AG08395 (cell line): ENCODE measurements at places on chromosomes 1 and 21.

DNA sequence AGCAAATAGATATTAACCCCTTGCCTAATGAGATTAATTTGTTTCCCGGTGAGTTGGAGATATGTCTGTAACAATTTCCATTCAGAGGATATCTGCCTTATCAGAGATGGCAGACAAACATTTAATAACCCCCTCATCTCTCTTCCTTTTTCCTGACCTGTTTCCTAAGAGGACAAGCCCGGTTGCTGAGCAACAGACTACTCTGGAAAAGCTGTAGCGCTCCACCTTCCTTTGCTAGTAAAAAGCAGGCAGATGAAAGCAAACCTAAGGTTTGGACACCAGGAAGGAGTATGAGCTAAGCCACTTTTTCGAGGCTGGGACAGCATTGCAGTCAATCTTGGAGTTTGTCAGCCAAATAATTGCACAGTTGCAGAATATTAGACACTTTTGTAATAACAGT lies 82.4 kb downstream of the RGS21 start:
- DNase-seq: no peak

GRCh38 chr1:114671939-114672275 lies 2.1 kb upstream of the DENND2C start:
- no peak for DNase-seq

GRCh38 chr1:160007577-160008200 lies 24.1 kb downstream of the PIGM start:
- peak; percentile 17 for DNase-seq

DNA sequence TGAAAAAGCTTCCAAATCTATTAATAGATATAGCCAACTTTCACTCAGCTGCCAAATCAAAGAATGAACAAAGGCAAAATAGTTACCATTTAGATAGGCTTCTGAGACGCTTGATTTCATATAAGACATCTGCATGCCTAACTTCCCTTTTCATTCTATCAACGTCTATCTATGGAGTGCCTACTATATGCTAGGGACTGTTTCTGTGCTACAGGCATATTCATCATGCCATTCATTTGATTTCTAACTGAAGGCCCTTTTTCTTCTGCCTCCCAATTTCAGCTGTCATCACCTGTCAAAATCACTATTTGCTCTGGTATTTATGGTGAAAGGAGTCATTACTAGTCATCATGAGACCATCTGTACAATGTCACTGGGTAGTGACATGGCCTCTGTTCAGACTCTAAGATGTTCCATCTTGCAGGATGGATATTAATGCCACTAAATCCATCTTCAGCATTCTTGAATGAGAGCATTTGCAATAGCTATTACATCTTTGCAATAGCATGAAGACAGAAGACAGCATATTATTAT lies 4.3 kb upstream of the KRTAP13-1 start:
- DNase-seq: no peak

DNA sequence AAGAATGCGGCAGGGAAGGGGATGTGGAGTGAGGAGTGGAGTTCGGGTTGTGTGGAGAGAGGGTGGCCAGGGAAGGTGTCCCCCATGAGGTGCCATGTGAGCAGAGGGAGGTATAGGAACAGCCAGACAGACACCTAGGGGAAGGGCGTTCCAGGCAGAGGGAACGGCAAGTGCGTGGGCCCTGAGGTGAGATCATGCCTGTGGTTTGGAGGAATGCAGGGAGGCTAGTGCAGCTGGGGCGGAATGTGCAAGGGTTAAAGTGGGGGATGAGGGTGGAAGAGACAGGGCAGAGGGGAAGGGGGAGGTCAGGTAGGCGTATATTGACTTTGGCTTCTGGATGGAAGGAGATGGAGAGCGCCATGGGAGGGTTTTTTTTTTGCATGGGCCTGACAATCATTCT lies 31.6 kb upstream of the PADI6 start:
- no peak for DNase-seq

GRCh38 chr1:86645851-86646250 lies 58.5 kb upstream of the SH3GLB1 start:
- DNase-seq: no peak

GRCh38 chr1:247681288-247681897 lies 1.9 kb upstream of the OR13G1 start:
- no peak for DNase-seq

DNA sequence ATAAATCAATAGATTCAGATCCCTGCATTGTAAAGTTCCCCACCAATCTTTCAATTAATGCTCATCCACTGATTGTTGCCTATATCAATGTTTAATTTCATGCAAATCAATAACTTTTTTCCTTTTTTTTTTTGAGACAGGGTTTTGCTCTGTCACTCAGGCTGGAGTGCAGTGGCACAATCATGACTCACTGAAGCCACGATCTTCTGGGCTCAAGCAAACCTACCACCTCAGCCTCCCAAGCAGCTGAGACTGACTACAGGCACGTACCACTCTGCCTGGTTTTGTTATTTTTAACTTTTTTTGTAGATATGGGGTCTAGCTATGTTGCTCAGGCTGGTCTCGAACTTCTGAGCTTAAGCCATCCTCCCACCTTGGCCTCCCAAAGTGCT lies 25.7 kb downstream of the DIO1 start:
- no peak for DNase-seq

- DNase-seq: peak; percentile 72
Measured at GRCh38 chr1:119873135-119874015, 22.9 kb downstream of the ADAM30 start.

- no peak for DNase-seq
Measured at GRCh38 chr1:65698590-65698989, 94.1 kb upstream of the PDE4B start.

DNA sequence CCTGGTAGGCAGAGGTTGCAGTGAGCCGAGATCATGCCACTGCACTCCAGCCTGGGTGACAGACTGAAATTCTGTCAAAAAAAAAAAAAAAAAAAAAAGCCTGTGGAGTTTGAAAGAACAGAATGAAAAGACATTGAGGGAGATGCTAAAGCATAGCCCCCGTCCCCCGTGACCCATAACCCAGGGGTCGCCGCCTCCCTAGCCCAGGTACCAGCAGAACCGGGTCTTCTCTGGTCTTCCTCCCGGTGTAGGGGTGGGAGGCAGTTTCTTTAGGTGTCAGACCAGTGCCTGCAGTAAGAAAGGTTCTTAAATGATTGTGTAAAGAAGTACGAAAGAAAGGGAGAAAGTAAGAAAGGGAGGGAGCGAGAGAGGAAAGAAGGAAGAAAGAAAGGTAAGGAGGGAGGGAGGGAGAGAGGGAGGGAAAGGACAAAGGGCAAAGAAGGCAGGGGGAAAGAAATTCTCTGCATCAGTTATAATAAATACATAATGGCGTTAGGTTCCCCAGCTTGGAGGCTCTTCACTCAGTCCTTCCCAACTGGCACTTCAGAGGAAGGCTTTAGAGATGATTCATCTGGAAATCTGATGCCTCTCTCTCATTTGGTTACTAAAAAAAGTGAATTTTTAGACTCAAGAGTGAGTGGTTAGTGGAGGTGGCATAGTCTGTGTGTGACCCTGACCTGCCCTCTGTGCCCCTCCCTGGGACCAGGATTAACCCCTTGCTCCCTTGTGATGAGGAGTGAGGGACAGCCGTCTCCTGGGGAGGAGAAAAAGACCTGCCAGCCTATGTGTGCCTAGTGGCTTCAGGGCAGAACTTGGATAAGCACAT lies 1.1 kb downstream of the IL24 start:
- DNase-seq: peak; percentile 63

DNA sequence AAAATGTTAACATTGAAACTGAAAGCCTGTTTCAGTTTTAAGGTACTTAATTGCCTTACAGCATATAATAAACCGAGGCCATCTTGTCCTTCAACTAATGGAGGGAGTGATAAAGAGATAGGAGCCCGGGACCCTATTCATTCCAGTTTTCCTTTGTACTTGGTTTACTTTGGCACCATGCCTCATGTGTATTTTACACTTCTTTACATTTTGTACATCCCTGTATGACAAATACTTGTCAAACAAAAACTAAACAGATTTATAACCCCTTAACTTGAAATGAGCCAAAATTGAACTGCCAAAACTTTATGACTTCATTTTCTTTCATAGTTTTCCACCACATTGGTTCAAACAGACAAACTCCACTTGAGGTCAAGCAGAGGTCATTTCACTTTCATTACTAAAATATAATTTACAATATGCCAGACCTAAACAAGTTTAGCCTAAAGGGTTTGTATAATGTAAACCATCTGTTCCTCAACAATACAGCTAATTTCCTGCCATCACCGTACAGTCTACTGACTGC lies 30.9 kb upstream of the UBE2U start:
- DNase-seq: no peak

DNA sequence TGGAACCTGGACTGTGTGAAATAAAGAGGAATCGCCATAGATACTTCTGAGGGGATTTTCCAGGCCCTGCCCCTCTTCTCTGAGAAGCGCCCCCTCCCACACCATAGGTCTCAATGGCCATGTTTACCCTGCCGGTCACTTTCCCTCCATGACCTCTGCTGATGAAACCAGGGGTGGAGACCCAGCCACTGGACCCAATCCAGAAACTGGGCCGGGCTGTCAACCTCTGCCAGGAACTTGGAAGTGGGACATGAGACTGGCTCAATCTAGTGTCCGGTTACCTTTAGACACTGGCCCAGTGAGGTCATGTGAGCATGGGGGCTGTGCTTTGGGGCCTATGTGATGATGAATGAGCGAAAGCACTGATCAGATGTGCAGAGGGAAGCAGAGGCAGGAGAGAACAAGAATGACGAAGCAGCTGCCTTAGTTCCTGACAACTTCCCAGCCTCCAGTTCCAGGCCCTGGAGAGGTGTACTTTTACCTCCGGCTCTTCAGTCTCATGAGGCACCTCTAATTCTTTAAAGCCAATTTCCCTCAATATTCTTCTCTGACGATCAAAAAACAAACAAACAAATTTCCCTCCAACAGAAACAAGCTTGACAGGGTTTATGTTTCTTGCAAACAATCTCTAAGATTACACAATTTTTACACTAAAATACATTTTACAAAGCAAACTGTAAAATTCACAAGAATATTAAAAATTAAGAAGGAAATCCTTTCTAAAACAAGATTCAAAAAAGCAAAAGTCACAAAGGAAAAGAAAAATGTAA lies 4.9 kb downstream of the ASAP3 start:
- DNase-seq: peak; percentile 28

DNA sequence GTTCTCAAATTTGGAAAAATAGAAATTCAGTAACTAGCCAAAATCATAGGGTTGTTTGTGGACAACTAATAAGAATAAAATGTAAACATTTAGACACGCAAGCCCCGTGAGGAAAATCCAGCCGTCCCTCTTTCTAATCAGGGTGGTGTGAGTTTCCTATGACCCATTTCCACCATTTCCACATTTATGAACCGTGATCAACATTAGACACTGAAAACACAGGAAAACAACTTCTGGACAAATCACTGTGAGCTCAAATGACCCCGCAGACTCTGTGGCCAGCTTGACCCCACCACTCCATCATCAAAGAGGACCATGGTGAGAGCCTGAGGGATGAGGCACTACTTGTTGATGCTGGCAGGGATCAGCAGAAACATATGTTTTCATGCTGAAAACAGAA lies 101.0 kb downstream of the SIM2 start:
- peak; percentile 44 for DNase-seq
